ENCODE measurements at places on chromosomes 3 and 15. TPM values are rescaled to one million over a fixed set of nuclear protein-coding genes. Genes with fewer than 3 reads are reported as not detected.

- DNase-seq = no peak
Observed at GRCh38 chr3:188782613-188783124, 389.1 kb upstream of the TPRG1 start.

DNA sequence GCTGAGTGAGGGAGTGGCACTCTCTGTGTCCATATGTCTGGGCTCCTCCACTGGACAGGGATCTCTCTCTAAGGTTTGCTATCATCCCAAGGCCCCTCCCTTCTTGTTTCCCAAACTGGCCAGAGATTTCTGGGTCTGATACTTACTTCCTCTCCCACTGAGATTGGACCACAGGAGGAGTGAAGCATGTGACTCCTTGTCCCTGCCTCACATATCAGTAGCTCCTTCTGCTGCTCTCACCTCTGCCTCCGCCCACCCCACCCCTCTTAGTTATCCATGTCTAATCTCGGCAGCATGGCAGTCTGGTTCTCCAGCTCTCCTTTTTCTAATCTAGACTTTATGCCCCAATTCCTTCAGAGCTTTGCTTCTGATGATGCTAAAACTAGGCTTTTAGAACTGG is 223.1 kb downstream of the RPLP1 start:
- DNase-seq = no peak

GRCh38 chr3:100523050-100523760 is 30.8 kb downstream of the TMEM45A start:
- no peak for DNase-seq

GRCh38 chr3:116354382-116354781 is 90.9 kb downstream of the LSAMP start:
- no peak for DNase-seq

DNA sequence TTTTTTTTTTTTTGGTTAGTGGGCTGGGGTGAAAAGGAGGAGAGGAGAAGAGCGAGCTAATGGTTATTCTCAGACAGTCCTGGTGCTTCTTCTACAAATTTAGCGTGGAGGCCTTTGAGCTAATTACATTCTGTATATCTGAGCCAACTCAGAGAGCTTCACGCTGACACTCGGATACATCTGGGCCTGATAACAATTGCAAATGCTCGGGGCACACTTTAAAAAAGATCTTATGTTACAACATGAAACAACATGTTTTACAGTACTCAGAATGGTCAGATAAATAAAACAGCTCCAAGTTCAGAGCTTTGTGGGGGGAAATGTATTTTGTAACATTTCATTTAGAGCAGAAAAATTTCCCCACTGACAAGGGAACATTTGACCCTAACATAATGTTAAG is 966.9 kb upstream of the NR2F2 start:
- no peak for DNase-seq

The LHFPL4 gene
- polyA plus RNA-seq = 0.05 TPM

The DUOXA1 gene
- 0.23 TPM for polyA plus RNA-seq
